ENCODE measurements at places on chromosomes 13 and 19.

- no peak for DNase-seq
Observed at GRCh38 chr13:75675421-75675820, 39.3 kb downstream of the LMO7 start.

DNA sequence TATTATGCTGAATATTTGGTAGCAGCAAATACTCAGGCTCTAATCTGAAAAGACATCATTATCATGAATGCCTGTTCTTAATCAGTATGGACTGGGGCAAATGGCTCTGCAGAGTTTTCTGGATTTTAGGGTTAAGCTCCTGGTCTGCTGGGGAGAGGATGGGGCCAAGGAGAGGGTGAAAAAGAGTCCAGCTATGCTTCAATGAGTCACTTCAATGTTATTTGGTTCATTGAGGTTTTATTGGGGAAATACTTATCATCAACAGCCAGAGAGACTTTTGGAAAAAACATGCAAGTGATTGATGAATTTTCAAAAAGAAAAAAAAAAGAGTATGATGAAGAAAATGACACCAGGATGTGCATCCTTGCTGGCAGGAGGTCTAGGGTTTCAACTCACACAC, 278.3 kb downstream of the UQCRFS1 start:
- no peak for DNase-seq

GRCh38 chr13:31982540-31982939, 49.0 kb upstream of the FRY start:
- peak; percentile 9 for DNase-seq

DNA sequence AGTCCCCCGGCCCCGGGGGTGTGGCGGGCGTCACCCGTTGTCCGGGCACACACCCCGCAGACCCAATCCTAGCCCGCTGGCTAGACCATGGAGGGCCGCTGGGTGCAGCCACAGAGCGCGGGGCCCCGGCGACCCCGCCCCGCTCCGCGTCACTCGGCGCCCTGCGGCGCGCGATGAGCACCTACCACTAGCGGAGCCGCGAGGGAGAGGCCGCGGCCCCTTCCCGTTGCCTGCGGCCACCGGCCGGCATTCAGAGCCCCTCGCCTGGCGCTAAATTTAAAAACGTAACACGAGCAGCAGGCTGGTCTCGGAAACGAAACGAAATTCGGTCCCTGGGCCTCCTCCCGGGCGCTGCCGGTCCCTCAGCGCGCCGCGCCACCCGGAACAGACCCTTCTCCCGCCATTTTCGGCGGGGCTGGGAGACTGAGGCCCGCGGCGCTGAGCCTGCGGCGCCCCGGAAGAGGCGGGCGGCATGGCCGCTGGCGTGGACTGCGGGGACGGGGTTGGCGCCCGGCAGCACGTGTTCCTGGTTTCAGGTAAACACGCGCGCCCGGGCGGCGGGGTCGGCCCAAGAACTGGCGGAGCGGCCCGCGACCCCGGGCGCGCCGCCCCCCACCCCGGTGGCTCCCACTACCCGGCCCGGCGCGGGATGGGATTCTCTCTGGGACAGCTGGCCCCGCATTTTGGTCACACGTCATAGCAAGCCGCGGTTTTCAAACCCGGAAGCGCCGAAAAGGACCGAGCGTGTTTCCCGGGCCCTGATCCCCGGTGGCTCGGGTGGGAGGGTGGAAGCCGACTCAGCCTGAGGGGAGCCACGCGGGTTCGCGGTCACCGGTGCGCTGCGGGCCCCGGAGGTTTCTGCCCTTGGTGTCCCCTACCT, at the start of gene RNASEH2B:
TSS of gene RNASEH2B (plus strand) at position 187 of the 880 bp plus-strand sequence. CDS start at position 473, 286 bp downstream.
- DNase-seq, result peak; percentile 60

DNA sequence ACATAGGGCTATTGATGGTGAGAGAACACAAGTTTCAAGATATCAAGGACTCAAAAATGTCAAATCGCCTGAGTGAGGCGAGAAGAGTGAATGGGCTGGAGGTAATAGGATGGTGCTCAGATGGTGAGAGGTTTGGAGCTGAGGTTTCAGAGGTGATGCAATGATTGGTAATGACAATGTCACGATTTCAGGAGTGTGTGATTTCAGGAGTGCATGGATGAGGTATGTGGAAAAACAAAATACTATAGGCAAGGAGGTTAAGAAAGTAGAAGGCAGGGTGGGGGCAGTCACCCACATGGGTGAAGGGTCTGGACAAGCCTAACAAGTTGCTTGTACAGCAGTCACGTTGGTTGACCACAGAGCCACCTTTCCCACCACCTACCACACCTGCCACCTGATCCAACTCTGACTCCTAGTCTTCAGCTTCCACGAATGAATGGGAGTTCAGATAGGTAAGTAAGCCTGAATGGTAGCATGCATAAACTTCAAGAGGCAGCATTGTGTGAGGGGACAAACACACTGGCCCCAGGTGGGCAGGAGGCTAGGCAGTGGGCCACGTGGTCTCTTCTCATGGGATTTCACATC, 71.5 kb downstream of the RUBCNL start:
- no peak for DNase-seq

DNA sequence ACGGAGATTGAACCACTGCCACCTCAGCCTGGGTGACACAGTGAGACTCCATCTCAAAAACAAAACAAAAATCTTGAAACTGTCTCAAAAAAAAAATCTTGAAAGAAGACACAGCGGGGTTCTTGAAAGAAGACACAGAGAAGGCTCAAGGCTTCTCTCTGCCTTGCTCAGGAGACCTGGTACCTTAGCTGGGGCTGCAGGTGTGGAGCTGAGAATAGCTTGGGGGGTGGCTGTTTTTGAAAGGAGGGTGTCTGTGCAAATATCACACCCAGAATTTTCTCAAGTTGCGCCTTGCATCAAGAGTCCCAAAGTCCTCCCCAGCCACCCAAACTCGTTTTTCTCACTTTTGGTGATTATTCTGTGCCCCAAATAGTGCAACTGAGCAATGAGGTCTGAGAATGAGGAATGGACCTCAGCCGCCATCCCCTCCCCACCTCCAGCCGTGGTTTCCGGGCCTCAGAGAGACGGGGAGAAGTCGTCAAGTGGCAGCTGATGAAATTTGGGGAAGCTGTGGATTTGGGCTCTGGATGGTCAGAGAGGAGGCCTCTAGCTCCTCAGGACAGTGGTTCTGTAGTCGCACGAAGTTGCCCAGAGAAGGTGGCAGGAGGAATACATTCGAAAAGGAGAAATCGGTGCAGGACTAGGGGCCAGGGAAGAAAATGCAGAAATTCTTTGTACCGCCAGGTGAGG, 8.8 kb downstream of the S1PR2 start:
- no peak for DNase-seq

- DNase-seq, result no peak
Observed at GRCh38 chr19:50341091-50341564, 12.0 kb upstream of the KCNC3 start.

DNA sequence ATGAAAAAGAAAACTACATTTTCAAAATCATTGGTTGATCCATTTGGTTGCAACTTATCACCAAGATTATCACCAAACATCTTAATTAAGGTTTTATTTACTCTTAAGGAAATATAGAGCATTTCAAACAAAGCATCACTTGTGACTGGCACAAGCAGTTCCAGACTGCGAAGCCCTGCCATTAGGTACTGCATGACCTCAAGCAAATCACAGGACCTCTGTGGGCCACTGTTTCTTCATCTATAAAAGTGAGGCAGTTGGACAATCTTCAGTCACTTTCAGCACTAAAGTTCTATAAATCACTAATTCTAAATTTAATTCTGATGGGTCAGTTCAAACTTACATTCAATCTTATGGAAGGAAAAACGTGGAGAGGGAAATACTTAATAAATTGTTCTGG, 2.0 kb downstream of the ELF1 start:
- DNase-seq, result peak; percentile 39

DNA sequence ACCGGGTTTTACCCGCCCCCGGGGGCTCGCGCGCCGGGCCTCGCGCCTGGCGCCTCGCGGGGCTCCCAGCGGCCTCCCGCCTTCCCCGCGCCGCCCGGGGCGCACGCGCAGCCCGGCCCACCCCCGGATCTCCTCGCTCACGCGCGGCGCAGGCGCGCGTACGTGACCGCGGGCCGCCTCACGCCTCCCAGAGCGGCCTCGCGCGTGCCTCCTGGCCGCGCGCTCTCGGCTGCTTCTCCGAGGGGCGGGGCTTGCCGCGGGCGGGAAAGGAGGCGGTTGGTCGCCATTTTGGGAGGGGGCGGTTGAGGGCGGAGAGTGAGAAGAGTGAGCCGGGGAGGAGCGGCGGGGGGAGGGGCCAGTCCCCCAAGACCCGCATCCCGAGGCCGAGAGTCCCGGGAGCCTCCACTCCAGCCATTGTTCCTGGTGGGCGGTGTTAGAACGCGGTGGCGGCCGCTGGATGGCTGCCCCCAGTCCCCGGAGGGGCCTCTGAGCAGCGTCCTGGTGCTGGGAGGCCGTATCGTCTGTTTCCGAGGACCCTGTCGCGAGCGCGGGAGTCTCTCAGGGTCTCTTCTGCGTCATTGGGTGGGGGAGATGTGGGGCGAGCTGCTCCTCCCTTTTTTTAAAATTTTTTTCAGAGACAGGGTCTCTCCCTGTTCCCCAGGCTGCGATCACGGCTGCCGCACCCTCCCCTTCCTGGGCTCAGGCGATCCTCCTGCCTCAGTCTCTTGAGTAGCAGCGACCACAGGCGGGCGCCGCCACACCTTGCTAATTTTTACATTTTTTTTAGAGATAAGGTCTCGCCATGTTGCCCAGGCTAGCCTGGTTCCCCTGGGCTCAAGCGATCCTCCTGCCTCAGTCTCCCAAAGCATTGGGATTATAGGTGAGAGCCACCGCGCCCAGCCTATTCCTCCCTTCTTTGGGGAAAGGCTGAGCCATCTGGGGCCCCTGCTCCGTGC, at the start of gene ZNF541:
TSS of gene ZNF541 (minus strand) at position 78 of the 956 bp plus-strand sequence. CDS start 17,292 bp downstream, outside the sequence.
- DNase-seq, result peak; percentile 85

GRCh38 chr13:95440441-95441088, 112.0 kb upstream of the CLDN10 start:
- no peak for DNase-seq

- DNase-seq, result peak; percentile 56
Observed at GRCh38 chr19:16449330-16449961, 22.3 kb downstream of the EPS15L1 start.

- no peak for DNase-seq
Observed at GRCh38 chr13:78085434-78086225, 167.0 kb upstream of the EDNRB start.

GRCh38 chr13:106859533-106859904, 291.6 kb upstream of the ARGLU1 start:
- no peak for DNase-seq

GRCh38 chr19:11247391-11247790, 8.0 kb downstream of the ANGPTL8 start:
- no peak for DNase-seq

DNA sequence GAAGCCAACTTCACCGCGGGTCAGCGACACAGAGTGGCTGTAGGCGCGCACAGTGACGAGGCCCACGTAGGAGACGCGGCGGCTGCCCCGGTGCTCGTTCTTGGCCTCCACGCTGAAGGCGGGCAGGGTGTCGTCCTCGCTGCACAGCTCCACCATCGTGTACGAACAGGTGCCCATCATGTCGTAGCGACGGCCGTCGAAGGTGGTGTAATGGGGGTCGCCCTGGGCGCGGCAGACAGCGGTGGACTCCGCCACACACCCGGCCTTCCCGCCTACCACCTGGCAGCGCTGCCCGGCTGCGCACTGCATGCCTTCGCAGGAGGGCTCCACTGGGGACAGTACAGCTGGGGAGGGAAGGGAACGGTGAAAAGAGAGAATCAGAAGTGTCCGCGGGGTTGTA, 10.0 kb downstream of the FCGBP start:
- DNase-seq, result no peak

DNA sequence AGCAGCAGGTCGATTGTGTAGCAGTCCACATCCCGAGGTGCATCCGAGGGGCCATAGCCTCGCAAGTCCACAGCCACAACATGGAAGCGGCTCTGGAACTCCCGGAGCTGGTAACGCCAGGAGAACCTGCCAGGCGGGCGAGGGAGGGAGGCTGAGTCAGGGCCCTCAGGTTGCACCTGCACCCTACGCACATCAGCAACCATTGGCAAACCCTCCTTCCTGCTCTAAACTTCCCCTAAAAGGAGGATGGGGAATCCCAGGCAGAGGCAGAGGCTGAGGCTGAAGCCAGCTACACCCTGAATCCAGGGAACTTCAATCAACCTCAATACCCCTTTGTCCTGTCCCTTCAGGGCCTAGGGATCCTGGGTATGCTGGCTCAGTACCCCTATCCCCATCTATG, 977 bp downstream of the EPHX3 start:
- DNase-seq, result no peak

DNA sequence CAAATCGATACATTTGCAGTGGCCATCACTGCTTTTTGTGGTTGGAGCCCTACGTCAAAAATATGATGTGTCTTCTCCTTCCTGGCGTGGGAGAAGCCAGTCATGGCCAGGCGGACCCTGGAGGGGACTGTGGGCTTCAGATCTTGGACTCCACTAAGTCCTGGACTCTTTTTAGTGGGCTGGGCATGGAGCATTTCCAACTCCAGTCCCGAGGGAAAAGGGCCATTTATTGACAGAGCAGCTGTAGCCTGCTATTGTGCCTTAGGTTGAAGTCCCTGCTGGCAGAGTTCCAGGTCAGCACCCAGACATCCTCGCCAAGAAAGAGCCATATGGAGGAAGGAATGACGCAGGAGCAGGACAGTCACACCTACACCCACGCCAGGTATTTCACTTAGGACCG, 179.2 kb upstream of the ZNF507 start:
- no peak for DNase-seq

GRCh38 chr13:110338441-110339101, 31.5 kb downstream of the COL4A2 start:
- no peak for DNase-seq

Measured in CD4-positive, alpha-beta T cell treated with Interleukin-15 for 4 hours (primary cell).